ENCODE measurements at places on chromosomes 2 and 18.

GRCh38 chr2:100948942-100949811 is 52.9 kb upstream of the RPL31 start:
- peak; percentile 66 for ATAC-seq

GRCh38 chr2:134020608-134021007 is 233.3 kb upstream of the MGAT5 start:
- no peak for ATAC-seq

- ATAC-seq: peak; percentile 10
These were observed 11.3 kb downstream of the PTPRN start for GRCh38 chr2:219297766-219298456.

DNA sequence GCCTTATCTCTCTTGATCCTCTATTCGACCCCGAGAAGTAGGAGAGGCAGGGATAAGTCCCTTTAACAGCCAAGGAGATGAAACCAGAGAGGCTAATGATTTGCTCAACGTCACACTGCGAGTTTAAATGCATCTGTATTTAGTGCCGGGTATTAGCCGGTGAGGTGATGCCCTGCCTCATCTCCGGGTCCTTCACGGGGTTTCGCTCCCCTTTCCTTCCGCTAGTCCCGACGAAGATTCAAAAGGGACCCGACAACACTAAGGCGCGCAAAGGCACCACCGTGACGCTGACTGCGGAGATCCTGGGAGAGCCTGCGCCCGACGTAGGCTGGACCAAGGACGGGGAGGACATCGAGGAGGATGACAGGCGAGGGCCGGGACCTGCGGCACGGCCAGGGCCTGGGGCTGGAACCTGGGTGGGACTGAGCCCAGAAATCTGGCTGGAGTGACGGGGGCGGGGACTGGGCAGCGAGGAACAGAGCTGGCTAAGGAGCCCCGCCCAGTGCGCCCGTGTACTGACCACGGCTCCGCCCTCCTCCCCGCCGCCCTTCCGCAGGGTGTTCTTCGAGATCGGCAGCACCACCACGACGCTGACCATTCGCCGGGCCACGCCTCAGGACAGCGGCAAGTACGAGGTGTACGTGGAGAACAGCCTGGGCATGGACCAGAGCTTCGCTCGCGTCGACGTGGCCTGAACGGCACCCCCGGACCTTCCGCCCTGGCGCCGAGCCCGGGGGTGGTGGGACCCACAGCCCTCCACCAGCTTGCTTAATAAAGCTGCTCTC is 1.0 kb upstream of the GMPPA start:
- peak; percentile 79 for ATAC-seq

- no peak for ATAC-seq
These were observed 35.0 kb downstream of the CYP27C1 start for GRCh38 chr2:127185093-127185492.

- no peak for ATAC-seq
These were observed 862.3 kb downstream of the SUCLG1 start for GRCh38 chr2:83596592-83597282.

DNA sequence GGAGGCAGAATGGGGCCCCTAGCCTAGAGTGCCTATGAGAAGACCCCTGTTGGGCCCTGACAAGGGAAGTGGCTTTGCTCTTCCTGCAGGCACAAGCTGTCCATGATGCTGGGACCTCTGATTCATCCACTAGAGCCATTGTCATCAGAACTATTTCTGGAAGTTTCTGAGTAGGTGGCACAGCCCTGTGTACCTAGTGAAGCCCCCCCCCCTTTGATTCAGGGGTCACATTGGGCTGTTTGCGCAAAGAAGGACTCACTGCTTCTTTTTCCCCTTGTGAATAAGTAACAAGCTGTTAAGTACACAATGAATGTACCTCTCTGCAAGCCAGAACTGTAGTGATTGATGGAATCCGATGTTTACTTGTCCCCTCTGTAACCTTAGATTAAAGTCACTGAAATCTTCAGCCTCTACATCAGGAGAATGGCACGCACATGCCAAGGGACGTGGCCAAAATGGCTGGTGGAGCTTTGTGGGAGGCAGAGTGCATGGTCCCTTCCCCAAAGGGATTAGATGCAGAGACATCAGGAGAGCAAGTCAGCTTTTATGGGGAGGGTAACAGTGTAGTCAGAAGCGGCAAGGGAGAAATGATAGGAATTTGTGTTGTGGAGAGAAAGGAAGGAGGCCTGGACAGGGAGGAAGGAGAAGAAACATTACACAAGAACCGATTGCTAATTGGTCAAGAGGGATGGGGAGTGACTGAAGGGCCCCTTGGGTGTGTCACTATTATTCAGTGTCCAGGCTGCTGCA is 267.6 kb upstream of the RAB12 start:
- no peak for ATAC-seq

GRCh38 chr18:47906408-47906807 is 24.1 kb downstream of the SMAD2 start:
- ATAC-seq: no peak

DNA sequence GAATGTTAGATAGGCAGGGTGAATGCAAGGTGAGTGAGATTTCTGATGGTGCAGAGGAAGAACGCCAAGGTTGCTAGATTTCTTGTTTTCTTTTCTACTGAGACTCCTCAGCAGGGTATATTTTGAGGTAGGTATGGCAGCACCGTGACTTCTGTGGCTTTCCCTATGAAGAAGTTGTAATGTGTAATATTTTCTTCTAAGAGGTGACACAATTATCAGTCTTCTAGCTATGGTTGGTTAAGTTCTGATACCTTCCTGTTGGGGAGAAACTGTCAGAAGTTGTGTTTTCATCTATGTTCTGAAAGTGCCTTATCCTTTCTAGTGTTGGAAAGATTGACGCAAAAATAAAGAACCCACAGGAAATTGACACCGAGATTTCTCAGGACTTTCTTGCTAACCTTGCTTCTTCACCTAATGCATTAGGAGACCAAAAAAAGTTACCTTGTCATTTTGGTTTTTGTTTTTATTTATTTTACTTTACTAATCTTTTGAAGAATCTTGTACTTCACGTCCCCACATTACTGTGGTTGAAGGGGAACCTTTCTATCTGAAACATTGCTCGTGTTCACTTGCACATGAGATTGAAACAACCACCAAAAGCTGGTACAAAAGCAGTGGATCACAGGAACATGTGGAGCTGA is 11.9 kb downstream of the IL18R1 start:
- no peak for ATAC-seq

DNA sequence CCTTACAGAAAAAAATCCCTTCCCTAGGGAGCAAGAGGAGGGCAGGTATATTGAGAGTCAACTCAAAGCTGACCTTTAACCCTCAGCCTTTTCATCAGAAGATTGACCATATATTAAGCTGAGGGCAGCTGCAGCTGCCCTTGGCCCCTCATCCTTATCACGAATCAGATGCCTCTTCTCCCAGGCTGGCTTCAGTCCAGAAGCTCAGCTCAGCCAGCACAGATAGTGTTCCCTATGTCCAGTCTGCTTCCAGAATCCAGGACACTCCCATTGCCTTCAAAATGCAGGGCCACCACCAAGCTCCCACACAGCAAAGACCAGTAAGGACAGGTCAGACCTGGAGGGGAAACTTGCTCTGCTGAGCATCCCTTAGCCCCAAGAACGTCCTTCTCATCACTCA is 146.1 kb downstream of the BCL11A start:
- ATAC-seq: no peak

DNA sequence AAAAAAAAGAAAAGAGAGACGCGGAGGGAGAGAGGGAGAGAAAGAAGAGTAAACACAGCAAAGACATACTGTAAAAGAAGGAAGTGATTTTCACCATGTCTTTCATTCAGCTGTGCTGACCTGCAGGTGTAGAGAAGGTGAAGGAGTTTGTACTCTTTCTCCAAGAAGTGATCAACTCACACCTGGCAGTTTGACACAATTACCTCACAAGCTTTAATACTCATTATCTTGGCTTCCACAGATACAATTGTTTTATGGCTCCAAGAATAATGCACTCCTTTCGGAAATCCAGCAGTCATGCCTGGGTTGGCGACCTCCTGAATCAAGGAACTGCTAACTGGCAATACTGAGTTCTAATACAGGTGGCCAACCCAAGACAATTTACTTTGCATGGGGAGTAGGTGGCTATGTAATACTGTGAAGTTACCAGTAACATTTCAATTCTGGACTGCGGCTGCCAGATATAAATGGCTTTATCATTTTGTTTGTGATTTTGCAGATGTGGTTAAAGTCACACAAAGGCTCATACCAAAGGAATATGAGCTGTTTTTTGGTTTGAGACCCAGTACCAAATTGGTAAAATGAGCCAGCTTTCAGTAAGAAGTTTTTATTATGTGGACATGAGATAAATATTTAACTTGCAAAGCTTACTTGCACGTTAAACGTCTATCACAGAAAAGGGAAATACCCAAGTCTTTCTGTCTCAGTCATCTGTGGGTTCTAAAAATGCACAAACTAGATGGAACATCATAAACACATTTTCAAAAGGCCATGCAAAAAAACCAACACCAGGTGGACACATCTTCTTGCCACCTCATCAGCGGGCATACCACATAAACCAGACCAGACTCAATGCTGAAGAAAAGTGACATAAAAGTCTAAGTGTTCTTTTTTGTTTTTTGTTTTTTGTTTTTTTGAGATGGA is 69.3 kb downstream of the NCKAP5 start:
- no peak for ATAC-seq

DNA sequence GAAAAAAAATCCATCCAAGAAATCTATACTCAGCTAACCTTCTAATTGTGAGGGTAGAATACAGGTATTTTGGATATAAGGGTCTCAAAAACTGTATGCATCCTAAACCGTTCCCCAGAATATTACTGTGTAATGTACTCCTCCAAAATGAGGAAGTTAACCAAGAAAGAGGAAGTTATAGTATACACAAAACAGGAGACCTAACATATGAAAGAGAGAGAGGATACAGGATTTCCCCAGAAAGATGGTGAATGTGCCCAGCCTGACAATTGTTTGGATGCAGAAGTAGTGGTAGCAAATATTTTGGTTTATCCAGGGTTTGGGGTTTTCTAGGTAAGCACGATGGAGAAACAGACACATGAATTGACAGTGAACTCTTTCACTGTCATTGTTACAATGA is 50.6 kb downstream of the GALNT3 start:
- ATAC-seq: no peak

DNA sequence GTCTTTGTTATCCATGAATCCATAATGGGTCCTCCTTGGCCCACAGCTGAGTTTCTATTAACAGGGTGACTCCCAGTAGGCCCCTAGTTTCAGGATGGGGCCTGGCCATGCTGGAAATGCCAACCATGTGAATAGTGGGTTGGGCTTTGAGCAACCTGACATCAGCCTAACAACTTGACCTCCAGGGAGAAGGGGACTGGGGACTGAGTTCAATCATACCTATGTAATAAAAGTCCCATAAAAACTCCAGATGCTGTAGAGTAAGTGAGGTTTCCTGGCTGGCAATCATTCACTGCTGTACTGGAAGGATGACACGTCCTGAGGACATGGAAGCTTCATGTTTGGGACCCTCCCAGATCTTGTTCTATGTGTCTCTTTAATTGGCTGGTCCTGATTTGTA is 7.9 kb downstream of the REV1 start:
- no peak for ATAC-seq

DNA sequence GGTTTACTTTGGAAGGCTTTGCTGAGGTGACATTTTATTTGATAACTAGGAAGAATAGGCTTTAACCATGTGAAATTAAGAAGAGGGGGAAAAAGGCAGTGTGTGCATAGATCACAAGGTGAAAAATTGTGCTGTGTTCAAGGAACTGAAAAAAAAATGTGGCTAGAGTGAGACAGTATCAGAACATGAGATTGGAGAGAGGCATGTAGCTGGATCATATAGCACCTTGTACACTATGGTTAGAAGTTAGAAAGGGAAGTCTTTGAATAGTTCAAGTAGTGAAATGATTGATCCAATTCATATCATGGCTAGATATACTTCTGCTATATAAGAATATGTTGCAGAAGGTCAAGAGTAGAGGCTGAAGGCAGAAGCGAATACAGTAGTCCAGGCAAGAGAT is 12.3 kb upstream of the TNFRSF11A start:
- no peak for ATAC-seq

DNA sequence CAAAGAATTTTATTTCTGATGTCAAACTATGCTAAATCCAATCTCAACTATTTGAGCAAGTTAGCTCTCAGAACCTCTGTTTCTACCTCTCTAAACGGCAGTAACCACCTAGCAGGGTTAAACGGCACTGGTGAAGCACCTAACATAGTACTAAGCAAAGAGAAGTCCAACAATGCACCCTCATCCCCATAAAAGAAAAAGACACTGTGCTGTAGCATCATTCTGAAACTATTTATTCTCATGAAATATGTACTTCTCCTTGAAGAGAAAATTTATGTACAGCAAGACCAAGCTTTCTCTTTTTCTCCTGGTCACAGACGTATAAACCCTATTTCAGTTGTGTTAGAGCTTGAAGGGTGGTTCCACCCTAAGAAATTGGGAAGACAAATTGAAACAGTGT is 4.8 kb downstream of the MEX3C start:
- ATAC-seq: no peak

- no peak for ATAC-seq
These were observed 15.5 kb upstream of the MC5R start for GRCh38 chr18:13808294-13809042.

GRCh38 chr2:70775141-70775540 is 7.1 kb upstream of the ADD2 start:
- ATAC-seq: no peak

GRCh38 chr2:203873921-203874631 is 6.5 kb downstream of the CTLA4 start:
- no peak for ATAC-seq

DNA sequence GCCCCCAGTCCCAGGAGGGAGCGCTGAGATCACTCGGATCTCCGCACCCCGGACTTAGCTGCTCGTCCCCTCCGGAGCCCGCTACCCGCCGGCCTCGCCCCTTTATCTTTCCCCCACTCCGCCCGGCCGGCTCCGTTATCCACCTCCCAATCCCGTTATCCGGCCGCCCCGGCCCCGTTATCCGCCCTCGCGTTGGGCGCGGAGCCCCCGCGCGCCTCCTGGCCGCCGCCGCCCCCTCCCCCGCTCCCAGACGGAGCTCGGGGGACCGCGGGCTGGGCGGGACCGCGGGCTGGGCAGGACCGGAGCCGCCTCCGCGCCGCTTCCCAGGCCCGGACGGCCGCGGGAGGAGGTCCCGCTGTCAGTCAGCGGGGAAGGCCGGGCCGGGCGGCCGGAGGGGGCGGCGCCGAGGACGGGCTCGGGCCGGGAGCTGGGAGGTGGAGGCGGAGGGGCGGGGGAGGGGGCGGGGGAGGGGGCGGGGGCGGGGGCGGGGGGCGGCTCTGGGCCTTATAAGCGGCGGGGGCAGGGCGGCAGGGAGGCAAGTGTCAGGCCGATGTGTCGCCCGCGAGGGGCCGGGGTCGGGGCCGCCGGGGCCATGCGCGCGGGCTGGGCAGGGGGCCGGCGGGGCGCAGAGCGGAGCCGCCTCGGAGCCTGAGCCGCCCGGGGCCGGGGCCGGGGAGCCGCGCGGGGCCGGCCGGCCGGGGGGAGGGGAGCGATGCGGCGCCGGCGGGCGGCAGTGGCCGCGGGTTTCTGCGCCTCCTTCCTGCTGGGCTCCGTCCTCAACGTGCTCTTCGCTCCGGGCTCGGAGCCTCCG is at the start of gene PKDCC:
TSS of gene PKDCC (plus strand) at position 534 of the 811 bp plus-strand sequence. CDS start at position 713, 179 bp downstream.
- peak; percentile 82 for ATAC-seq

GRCh38 chr2:236309669-236310029 is 45.4 kb upstream of the ASB18 start:
- ATAC-seq: no peak

- no peak for ATAC-seq
These were observed 3.5 kb downstream of the RALB start for GRCh38 chr2:120255986-120256650.

- no peak for ATAC-seq
These were observed 126.0 kb downstream of the SP100 start for GRCh38 chr2:230541934-230542380.

- ATAC-seq: no peak
These were observed 7.9 kb upstream of the CCBE1 start for GRCh38 chr18:59705145-59705544.

- ATAC-seq: peak; percentile 79
These were observed 59.4 kb downstream of the DGKD start for GRCh38 chr2:233413559-233414272.

Data from SK-N-SH treated with all-trans-retinoic acid at 6 μM for 48 hours (cell line).